ENCODE measurements at places on chromosomes 13 and 19. TPM values are rescaled to one million over a fixed set of nuclear protein-coding genes. Genes with fewer than 3 reads are reported as not detected.
A peak's percentile ranks its signal among the peaks of the same experiment; 100 is the strongest.

DNA sequence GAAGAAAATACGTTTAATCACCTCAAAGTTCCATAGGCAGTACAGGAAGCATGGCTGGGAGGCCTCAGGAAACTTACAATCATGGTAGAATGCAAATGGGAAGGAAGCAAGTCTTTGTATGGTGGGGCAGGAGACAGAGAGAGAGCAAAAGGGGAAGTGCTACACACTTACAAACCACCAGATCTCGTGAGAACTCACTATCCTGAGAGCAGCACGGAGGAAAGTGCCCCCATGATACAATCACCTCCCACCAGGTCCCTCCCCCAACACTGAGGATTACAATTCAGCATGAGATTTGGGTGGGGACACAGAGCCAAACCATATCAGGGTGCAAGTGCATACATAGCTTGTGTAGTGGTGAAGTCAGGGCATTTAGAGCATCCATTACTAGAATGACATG is 92.3 kb upstream of the ANKRD10 start:
- no peaks in the 10 kb centered on the region for H3K4me1 ChIP-seq
- H3K27me3 ChIP-seq = peaks cover 16% of the 10 kb centered on the region
- H3K36me3 ChIP-seq = no peaks in the 10 kb centered on the region
- DNase-seq = no peak
- H3K4me3 ChIP-seq = no peak overlapping the region

GRCh38 chr13:24306632-24307031 is 2.7 kb upstream of the C1QTNF9 start:
- H3K27ac ChIP-seq = no peak overlapping the region
- no peaks in the 10 kb centered on the region for H3K27me3 ChIP-seq
- H3K4me1 ChIP-seq = peaks cover 7% of the 10 kb centered on the region
- H3K36me3 ChIP-seq = peaks cover 51% of the 10 kb centered on the region
- DNase-seq = no peak

DNA sequence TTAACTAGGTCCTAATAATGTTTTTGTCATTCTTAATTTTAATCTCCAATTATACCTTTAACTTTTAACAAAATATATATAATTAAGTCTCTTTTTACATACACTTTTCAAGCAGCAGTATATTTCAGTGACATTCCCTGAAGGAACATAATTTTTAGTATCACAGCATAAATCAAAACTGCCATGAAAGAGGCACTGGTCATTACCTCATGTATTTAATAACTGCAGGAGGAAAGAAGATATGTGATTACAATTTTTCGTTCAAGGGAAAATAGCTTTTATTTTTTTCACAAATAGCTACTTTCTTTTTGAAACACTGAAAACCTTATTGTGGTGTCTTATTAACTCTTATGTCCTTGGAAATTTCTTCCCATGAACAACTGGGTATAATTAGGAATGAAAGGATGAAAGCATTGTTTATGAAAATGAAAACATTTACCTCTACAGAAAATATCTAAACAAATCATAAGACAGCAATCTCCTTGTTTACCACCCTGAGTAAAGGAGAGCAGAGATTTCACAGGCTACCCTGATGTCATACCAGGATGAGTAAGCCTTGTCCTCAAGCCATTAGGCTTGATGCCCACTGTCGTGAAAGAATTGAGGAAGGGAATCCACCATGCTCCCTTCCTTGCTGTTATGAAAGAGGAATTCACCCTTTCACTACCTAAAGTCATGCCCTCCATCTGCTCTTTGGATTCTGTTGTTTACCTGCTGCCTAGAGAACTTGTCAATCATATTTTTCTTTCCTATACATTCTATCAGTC is 877.2 kb upstream of the PCDH20 start:
- DNase-seq = no peak
- no peaks in the 10 kb centered on the region for H3K27me3 ChIP-seq
- no peak overlapping the region for H3K4me3 ChIP-seq
- no peak overlapping the region for H3K27ac ChIP-seq
- H3K36me3 ChIP-seq = no peaks in the 10 kb centered on the region
- H3K4me1 ChIP-seq = no peaks in the 10 kb centered on the region

GRCh38 chr19:50705422-50706019 is 14.1 kb downstream of the SHANK1 start:
- H3K27ac ChIP-seq = no peak overlapping the region
- peak; percentile 53 for DNase-seq
- no peaks in the 10 kb centered on the region for H3K36me3 ChIP-seq
- H3K4me3 ChIP-seq = no peak overlapping the region
- peaks cover 19% of the 10 kb centered on the region for H3K4me1 ChIP-seq

DNA sequence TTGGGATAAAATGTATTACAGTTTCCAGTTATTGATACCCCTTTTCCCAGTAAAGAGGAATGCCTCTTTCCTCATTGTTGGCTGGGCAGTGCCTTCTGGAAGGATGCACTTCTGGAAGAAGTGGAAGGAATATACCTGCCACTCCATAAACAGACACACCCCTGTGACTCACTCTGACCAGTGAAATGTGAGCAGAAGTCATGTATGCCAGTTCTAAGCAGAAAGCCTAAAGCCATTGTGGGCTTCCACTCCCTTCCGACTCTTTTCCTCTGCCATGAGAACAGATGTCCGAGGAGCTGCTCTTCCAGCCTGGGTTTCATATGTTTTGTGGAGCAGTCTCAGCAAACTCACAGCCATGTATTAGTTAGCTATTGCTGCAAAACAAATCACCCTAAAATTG is 166.1 kb upstream of the SERP2 start:
- peaks cover 6% of the 10 kb centered on the region for H3K27me3 ChIP-seq
- no peak overlapping the region for H3K27ac ChIP-seq
- H3K4me3 ChIP-seq = no peak overlapping the region
- H3K36me3 ChIP-seq = no peaks in the 10 kb centered on the region
- no peaks in the 10 kb centered on the region for H3K4me1 ChIP-seq

DNA sequence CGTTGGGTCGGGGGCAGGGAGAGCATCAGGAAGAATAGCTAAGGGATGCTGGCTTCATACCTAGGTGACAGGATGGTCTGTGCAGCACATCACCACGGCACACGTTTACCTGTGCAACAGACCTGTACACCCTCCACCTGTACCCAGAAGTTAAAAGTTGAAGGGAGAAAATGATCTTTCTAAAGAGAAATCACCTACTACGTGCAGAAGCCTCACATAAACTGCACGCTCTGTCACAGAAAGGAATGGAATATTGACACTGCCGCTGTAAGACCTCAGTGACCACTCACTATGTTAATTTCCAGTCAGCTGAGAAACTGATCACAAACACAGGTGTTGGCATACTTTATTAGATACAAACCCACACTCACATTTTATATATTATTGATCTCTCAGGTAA is 26.8 kb downstream of the LAMP1 start:
- H3K36me3 ChIP-seq = peaks cover 15% of the 10 kb centered on the region
- H3K27ac ChIP-seq = no peak overlapping the region
- H3K27me3 ChIP-seq = no peaks in the 10 kb centered on the region
- H3K4me3 ChIP-seq = no peak overlapping the region

DNA sequence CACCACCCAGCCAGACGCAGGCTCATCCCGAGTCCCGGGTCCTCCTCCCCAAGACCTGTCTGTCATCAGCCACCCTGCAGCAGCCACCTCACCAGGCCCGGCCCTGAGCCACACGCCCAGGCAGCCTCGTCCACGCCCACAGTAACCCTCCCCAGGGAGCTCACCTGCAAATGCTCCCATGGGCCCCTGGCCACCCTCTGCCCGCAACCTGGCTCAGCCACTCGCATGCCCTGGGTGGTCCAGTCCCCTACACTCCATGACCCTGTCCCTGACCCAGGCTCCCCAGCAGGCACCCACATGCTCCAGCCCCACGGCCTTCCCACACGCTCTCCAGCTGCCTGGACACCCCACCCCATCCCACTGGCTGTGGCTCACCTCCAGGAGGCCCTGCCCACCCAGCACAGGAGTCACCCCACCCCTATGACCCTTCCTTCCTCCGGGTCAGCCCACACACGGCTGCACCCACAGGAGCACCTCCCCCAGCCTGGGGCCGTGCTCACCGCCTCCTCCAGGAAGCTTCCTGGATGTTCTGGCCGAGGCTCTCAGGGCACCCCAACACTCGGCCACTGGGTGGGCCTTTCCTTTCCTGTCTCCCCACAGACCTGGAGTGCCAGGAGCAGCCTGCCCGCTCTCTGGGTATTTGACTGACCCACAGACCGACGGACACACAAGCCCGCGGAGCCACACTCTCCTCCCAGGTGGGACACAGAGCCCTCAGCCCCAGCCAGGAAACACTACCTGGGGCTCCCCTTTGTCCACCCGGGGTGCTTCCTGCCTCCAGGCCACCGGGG is 3.6 kb downstream of the TMEM259 start:
- peak overlapping the region; percentile 42 for H3K4me3 ChIP-seq
- no peak for DNase-seq
- peaks cover 9% of the 10 kb centered on the region for H3K36me3 ChIP-seq
- no peaks in the 10 kb centered on the region for H3K27me3 ChIP-seq
- peak overlapping the region; percentile 84 for H3K27ac ChIP-seq
- H3K4me1 ChIP-seq = peaks cover 55% of the 10 kb centered on the region

GRCh38 chr13:94816256-94816655 is 103.9 kb upstream of the SOX21 start:
- H3K36me3 ChIP-seq = no peaks in the 10 kb centered on the region
- H3K4me1 ChIP-seq = no peaks in the 10 kb centered on the region
- no peak overlapping the region for H3K27ac ChIP-seq
- H3K4me3 ChIP-seq = no peak overlapping the region
- peaks cover 6% of the 10 kb centered on the region for H3K27me3 ChIP-seq

DNA sequence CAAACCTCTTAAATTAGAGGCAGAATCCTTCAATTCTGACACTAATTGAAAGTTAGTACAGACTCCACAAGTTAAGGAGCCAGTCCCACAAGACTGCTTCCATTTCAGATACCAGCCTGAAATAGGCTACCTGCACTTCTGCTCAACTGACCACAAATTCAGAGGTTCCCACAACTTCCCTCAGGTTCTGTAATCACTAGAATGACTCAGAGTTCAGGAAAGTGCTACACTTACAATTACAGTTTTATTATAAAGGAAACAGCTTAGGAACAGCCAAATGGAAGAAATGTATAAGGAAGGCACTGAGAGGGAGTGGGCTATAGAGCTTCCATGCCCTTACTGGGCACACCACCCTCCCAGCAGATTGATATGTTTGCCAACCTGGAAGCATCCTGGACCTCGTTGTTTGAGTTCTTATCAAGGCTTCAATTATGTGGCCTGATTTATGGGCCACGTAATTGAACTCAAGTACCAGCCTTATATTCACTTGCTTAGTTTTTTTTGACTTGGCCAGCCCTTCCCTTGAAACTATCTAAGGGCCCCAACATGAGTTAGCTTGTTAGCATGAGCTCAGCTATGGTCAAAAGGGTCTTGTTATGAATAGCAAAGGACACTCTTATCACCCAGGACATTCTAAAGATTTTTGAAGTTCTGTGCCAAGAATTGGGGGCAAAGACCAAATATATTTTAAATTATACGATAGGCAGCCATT is 25.9 kb downstream of the NBEA start:
- no peaks in the 10 kb centered on the region for H3K27me3 ChIP-seq
- peaks cover 28% of the 10 kb centered on the region for H3K36me3 ChIP-seq
- H3K4me1 ChIP-seq = no peaks in the 10 kb centered on the region
- no peak for DNase-seq
- no peak overlapping the region for H3K27ac ChIP-seq

- no peaks in the 10 kb centered on the region for H3K4me1 ChIP-seq
- H3K4me3 ChIP-seq = no peak overlapping the region
- H3K27ac ChIP-seq = no peak overlapping the region
- no peaks in the 10 kb centered on the region for H3K36me3 ChIP-seq
- DNase-seq = no peak
Measured at GRCh38 chr19:30778961-30779715, 407.0 kb downstream of the ZNF536 start.

GRCh38 chr19:46452186-46452585 is 19.2 kb downstream of the PNMA8A start:
- H3K4me1 ChIP-seq = no peaks in the 10 kb centered on the region
- H3K4me3 ChIP-seq = no peak overlapping the region
- no peak for DNase-seq
- H3K36me3 ChIP-seq = peaks cover 4% of the 10 kb centered on the region

- peak overlapping the region; percentile 70 for H3K4me3 ChIP-seq
- H3K27ac ChIP-seq = peak overlapping the region; percentile 92
- DNase-seq = peak; percentile 54
- H3K36me3 ChIP-seq = peaks cover 3% of the 10 kb centered on the region
- H3K4me1 ChIP-seq = peaks cover 33% of the 10 kb centered on the region
Measured at GRCh38 chr19:3801412-3802096, 15.4 kb upstream of the MATK start.

MICU2 gene
- 38.7 TPM for polyA plus RNA-seq

CHST8 gene
- polyA plus RNA-seq = not detected

Data from naive thymus-derived CD8-positive, alpha-beta T cell (primary cell).